ENCODE measurements at places on chromosomes 2 and 18. TPM values are rescaled to one million over a fixed set of nuclear protein-coding genes. Genes with fewer than 3 reads are reported as not detected.

The FOXI3 gene
- total RNA-seq: not detected

The ITGB6 gene
- not detected for total RNA-seq

The MDH1B gene
- total RNA-seq: 1.3 TPM

The ASXL3 gene
- not detected for total RNA-seq

The DAPL1 gene
- not detected for total RNA-seq

The MGAT4A gene
- 49.4 TPM for total RNA-seq

- H3K27ac ChIP-seq: no peak overlapping the region
- H3K27me3 ChIP-seq: peaks cover 3% of the 10 kb centered on the region
Measured at GRCh38 chr18:45106331-45106774, 425.7 kb downstream of the SETBP1 start.

- H3K36me3 ChIP-seq: peaks cover 2% of the 10 kb centered on the region
- DNase-seq: peak; percentile 42
- H3K4me1 ChIP-seq: peaks cover 20% of the 10 kb centered on the region
- H3K27ac ChIP-seq: no peak overlapping the region
- peaks cover 2% of the 10 kb centered on the region for H3K27me3 ChIP-seq
Measured at GRCh38 chr2:144414324-144414845, 105.5 kb downstream of the ZEB2 start.

DNA sequence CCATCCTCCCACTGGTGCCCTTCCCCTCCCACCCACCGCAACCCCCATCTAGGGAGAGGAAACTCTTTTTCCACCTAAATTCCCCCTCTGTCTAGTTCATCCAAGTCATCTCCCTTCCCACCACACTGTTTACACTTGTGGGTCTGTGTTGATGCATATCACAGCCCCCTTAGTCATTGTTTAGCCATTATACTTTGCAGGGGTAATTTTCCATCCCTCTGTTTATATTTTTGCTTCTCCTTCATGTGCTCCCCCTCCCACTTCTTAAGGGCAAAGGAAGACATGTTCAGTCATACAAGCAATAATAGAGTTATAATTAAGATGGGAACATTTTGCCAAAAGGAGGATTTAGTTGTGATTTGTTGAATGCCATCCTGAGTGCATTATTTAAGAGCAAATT is 187.8 kb upstream of the TNP1 start:
- no peak for DNase-seq
- peaks cover 10% of the 10 kb centered on the region for H3K27me3 ChIP-seq
- no peak overlapping the region for H3K27ac ChIP-seq
- H3K4me1 ChIP-seq: no peaks in the 10 kb centered on the region
- H3K4me3 ChIP-seq: no peak overlapping the region
- H3K36me3 ChIP-seq: no peaks in the 10 kb centered on the region

GRCh38 chr2:3646446-3646845 is 11.6 kb upstream of the ALLC start:
- no peak for DNase-seq
- H3K4me1 ChIP-seq: peaks cover 7% of the 10 kb centered on the region
- H3K36me3 ChIP-seq: no peaks in the 10 kb centered on the region
- no peaks in the 10 kb centered on the region for H3K27me3 ChIP-seq

DNA sequence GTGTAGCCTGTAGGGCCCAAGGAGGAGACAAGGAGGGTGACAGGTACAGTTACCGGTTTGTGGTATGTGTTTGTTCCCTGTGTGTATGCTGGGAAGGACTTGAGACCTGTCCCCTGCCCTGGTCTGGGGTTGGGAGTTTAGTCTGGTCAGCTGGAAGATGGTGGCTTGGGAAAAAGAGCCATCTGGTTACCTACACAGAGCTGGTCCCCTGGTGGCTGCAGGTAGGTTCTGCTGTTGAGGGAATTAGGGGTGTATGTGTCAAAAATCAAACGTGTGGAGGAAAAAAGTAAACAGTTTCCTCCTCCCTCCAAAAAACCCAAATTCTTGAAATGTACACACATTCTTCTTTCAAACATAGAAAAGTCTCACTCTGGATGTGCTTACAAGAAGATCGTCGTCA is 24.3 kb downstream of the PTMA start:
- H3K36me3 ChIP-seq: peaks cover 9% of the 10 kb centered on the region
- H3K4me3 ChIP-seq: no peak overlapping the region
- no peak overlapping the region for H3K27ac ChIP-seq

- H3K36me3 ChIP-seq: no peaks in the 10 kb centered on the region
- peaks cover 33% of the 10 kb centered on the region for H3K4me1 ChIP-seq
- DNase-seq: peak; percentile 61
- H3K4me3 ChIP-seq: no peak overlapping the region
Measured at GRCh38 chr2:68839260-68839833, 31.9 kb downstream of the BMP10 start.

DNA sequence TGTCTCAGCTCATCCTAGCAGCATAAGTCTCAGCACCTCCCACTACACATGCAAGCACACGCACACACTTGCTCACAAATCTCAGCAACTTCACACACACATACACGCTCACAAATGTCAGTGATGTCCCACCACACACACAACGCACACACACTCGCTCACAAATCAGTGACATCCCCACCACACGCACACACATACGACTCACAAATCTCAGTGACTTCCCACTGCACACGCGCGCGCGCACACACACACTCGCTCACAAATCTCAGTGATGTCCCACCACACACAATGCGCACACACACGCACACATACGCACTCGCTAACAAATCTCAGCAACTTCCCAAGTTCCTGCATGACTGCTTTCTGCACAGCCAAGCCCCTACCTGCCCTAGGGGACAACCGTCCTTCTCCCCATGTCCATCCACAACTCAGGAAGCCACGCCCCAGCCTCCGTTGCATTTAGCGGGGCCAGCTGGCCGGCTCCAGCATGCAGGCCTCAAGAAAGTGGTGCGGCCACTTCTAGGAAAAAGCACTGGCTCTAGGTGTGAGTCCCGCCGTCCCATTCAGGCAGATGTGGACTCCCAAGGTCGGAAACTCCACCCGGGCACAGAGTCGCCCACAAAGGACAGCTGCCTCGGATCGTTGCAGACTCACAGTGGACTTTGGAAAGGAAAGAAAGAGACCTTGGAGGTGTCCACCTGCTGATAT is 180.1 kb upstream of the SALL3 start:
- no peak overlapping the region for H3K27ac ChIP-seq
- H3K36me3 ChIP-seq: no peaks in the 10 kb centered on the region
- no peak for DNase-seq
- no peak overlapping the region for H3K4me3 ChIP-seq
- H3K27me3 ChIP-seq: peaks cover 2% of the 10 kb centered on the region
- no peaks in the 10 kb centered on the region for H3K4me1 ChIP-seq

GRCh38 chr2:44722026-44722625 is 219.4 kb upstream of the SIX3 start:
- no peak for DNase-seq
- no peaks in the 10 kb centered on the region for H3K4me1 ChIP-seq
- no peaks in the 10 kb centered on the region for H3K36me3 ChIP-seq
- H3K27ac ChIP-seq: no peak overlapping the region

- no peaks in the 10 kb centered on the region for H3K27me3 ChIP-seq
- H3K4me3 ChIP-seq: no peak overlapping the region
- H3K27ac ChIP-seq: no peak overlapping the region
- H3K4me1 ChIP-seq: no peaks in the 10 kb centered on the region
- DNase-seq: no peak
Measured at GRCh38 chr18:29874519-29875098, 1167.9 kb downstream of the DSC3 start.

DNA sequence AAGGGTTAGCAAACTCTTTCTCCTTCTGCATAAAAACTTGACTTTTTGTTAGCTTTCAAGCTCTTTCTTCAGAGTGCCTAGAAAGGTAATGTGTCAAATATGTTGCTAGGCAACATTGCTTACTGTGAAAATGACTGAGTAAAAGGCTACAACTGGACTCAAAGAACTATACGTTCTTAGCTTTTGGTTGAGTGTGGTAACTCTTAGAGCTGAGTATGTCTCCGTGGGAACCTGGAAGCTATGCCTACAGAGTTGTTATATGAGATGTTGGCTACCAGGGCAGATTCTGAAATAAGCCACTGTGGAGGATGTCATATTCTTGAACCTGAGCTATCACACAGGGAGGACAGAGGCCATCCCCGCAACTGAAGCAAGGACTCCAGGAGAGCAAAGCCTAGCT is 105.5 kb downstream of the ARL6IP6 start:
- H3K27ac ChIP-seq: no peak overlapping the region
- H3K27me3 ChIP-seq: peaks cover 3% of the 10 kb centered on the region
- DNase-seq: no peak
- no peak overlapping the region for H3K4me3 ChIP-seq

GRCh38 chr2:207142461-207142860 is 23.3 kb downstream of the KLF7 start:
- peaks cover 18% of the 10 kb centered on the region for H3K36me3 ChIP-seq
- peaks cover 68% of the 10 kb centered on the region for H3K4me1 ChIP-seq
- peak overlapping the region; percentile 66 for H3K4me3 ChIP-seq
- no peaks in the 10 kb centered on the region for H3K27me3 ChIP-seq

DNA sequence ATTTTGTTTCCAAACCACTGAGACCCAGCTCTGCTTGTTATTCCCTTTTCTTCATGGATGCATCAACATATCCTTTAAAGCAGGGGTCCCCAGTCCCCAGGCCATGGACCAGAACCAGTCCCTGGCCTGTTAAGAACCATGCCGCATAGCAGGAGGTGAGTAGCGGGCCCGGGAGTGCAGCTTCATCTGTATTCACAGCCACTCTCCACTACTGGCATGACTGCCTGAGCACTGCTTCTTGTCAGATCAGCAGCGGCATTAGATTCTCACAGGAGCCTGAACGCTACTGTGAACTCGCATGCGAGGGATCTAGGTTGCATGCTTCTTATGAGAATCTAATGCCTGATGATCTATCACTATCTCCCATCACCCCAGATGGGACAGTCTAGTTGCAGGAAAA is 1.6 kb upstream of the POLI start:
- H3K36me3 ChIP-seq: no peaks in the 10 kb centered on the region
- H3K27ac ChIP-seq: no peak overlapping the region
- no peaks in the 10 kb centered on the region for H3K27me3 ChIP-seq
- H3K4me1 ChIP-seq: peaks cover 49% of the 10 kb centered on the region

DNA sequence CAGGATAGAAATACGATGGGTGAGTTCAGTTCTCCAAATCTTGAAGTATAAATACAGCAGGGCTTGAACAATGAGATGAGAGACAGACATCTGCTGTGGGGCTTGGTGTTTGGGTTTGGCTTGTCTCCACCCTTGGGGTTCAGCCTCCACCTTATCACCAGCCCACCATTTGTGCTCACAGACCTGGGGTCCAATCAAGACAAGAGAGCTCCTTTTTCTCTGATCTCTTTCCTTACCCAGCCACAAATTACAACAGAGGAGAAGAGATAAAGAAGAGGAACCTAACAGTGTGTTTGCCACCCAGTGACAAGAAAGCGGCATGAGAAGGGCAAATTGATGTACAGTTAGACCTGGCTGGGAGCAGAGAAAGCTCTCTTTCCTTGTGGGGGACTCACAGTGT is 204.5 kb upstream of the CXCR4 start:
- peak overlapping the region; percentile 20 for H3K27ac ChIP-seq
- peaks cover 6% of the 10 kb centered on the region for H3K36me3 ChIP-seq
- DNase-seq: no peak

DNA sequence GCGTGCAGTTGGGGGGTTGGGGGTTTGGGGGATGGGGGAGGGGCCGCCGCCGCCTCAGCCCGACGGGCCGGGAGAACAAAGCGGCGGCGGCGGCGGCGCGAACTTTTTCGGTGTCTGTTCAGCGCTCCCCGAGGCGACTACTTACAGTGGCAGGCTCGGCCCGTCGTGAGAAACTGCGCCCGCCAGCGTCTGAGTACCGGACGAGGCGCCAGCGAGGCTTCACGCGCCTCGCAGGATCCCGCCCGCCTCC is 172 bp downstream of the PRKD3 start:
- H3K36me3 ChIP-seq: peaks cover 1% of the 10 kb centered on the region
- peaks cover 30% of the 10 kb centered on the region for H3K4me1 ChIP-seq
- no peak overlapping the region for H3K27ac ChIP-seq
- peaks cover 17% of the 10 kb centered on the region for H3K27me3 ChIP-seq
- DNase-seq: peak; percentile 80
- peak overlapping the region; percentile 91 for H3K4me3 ChIP-seq

GRCh38 chr18:22032392-22032961 is 136.9 kb upstream of the GATA6 start:
- H3K36me3 ChIP-seq: no peaks in the 10 kb centered on the region
- no peak for DNase-seq
- H3K27ac ChIP-seq: no peak overlapping the region
- H3K4me3 ChIP-seq: no peak overlapping the region
- H3K4me1 ChIP-seq: no peaks in the 10 kb centered on the region

DNA sequence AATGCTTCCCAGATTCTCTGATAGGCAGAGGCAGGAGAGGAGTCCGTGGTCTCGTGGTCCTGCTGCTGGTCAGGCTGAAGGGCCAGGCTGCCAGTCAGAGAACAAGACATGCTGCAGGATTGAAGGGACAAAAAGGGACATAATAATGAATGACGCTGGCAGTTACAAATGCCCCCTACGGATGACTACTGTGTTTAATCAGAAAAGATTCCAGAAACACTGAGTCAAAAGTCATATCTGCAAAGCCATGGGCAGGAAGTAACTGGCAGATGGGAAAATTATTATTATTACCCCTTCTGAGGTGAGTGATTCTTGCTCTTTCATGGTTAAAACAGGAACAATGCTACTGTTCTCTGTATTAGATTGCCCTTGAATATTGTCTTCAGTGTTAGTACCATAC is 19.0 kb downstream of the LCT start:
- H3K36me3 ChIP-seq: peaks cover 19% of the 10 kb centered on the region
- peaks cover 55% of the 10 kb centered on the region for H3K4me1 ChIP-seq
- no peaks in the 10 kb centered on the region for H3K27me3 ChIP-seq
- no peak for DNase-seq
- H3K4me3 ChIP-seq: no peak overlapping the region

DNA sequence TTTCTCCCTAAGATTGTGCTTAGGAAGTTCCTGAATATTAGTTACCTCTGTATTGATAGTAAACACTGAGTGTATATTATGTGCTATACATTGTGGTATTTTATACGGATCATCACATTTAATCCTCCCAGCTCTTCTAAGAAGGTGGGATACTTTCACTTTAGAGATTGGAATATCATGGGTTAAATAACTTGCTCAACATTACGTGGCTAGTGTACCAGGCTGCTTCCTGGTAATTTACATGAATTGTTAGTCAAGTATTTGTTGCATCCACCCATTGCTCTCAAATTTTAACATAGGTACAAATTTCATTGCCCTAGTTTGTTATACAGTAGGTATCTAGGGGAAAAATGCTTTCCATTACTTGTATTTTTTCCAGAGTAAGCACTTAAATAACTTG is 21.4 kb downstream of the FAM98A start:
- H3K4me3 ChIP-seq: no peak overlapping the region
- H3K27ac ChIP-seq: no peak overlapping the region
- H3K4me1 ChIP-seq: peaks cover 14% of the 10 kb centered on the region
- DNase-seq: no peak
